NCI-H524 (cell line): ENCODE measurements at places on chromosomes 16 and 17.

DNA sequence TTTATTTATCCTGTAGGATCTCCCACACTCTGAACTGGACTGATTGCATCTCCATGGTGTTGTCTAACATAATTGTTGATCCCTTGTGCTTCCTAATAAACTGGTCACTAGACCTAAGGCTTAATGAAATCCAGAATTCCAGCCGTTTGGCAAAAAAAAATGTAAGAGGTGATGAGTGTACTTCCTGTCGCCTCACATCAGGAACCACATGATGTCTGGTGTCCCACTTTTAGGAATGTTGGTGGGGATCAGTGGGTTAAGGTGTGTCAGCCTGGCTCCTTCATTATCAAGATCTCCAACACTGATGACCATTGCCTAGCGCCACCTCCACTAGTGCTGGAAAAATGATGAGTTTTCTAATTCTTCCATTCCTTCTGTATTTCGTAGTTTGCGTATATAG lies 18.6 kb upstream of the LONP2 start:
- DNase-seq: no peak

- DNase-seq: no peak
Observed at GRCh38 chr17:75557075-75557851, 30.3 kb upstream of the MYO15B start.

- DNase-seq: peak; percentile 95
Observed at GRCh38 chr17:1716912-1717695, 6.9 kb upstream of the TLCD2 start.

DNA sequence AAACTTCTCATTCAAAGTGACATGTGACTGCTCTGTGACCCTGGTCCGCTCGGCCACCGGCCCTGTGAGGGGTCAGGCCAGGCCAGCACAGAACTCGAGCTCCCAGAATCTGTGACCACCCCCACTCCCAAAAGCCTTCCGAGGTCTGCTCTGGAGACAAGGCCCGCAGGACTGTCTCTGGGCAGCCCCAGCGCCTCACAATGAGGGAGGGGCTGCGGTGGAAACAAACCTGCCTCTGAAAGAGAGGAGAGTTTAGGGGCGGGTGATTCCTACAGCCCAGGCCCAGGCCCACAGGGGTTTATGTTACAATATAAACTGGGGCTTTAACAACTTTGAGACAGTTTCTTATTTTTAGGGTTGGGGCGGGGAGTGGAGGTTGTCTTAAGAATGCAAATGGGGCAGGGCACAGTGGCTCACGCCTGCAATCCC lies 19.9 kb downstream of the IGFBP4 start:
- no peak for DNase-seq

DNA sequence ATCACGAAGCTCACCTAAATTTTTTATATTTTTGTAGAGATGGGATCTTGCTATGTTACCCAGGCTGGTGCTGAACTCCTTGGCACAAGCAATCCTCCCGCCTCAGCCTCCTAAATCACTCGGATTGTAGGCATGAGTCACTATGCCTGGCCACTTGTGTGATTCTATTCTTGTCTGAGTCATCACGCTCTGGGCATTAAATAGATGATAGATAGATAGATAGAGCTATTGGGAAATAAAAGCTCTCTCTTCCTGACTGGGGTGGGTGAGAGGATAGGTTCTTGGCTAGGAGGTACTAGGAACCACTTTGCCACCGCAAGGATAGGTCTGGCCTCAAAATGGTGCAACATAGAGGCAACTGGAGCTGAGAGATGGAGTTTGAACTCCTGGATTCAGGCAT lies 21.4 kb upstream of the CACNG3 start:
- no peak for DNase-seq

DNA sequence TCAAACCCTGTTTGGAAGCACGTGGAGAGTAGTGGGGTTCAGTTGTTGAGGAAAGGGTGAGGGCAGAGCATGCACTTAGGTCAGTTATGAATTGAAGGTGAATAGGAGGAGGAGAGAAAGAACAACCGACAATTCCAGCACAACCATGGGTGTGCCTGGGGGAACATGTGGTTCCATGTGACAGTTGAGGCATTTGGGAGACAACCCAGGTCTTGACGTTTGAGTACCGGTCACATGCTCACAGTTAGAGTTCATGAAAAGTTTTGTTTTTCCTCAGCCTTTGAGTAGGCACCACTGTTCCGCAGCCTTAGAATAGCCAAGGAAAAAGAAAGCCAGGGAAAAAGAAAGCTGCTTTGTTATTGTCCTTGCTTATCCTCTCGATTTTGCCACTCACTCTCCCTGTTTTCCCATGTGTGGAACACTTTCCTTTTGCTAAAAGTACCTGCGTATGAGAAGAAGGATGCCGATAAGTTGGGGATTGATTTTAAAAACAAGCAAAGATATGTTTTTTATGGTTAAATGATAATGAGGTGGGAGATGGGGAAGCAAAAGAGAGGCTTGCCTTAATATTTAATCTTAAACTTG lies 25.6 kb upstream of the ABCC11 start:
- no peak for DNase-seq

GRCh38 chr17:1907216-1907631 lies 77.4 kb downstream of the RPA1 start:
- no peak for DNase-seq
